ENCODE measurements at places on chromosomes 12 and 14. TPM values are rescaled to one million over a fixed set of nuclear protein-coding genes. Genes with fewer than 3 reads are reported as not detected.
A peak's percentile ranks its signal among the peaks of the same experiment; 100 is the strongest.

DNA sequence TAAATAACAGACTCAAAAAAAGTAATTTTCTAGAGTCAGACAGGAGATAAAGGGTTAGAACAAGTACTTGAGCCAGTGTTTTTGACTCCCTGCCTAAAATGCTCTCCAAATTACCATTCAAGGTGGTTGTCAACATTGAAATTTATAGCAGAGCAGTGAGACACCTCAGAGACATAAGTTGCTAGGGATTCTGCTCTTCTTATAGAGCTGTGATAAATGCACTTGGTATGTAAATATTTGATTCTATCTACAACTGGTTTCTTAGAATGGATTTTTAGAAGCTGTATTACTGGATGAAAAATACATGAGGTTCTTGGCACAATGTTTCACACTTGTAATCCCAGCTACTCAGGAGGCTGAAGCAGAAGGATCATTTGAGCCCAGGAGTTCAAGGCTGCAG is 83.9 kb upstream of the OSBPL8 start:
- DNase-seq = no peak
- H3K36me3 ChIP-seq = no peaks in the 10 kb centered on the region
- H3K4me3 ChIP-seq = no peak overlapping the region

Gene VWF
- 0.35 TPM for total RNA-seq

- no peak for DNase-seq
- no peak overlapping the region for H3K27ac ChIP-seq
- H3K36me3 ChIP-seq = peaks cover 8% of the 10 kb centered on the region
- H3K27me3 ChIP-seq = no peaks in the 10 kb centered on the region
Observed at GRCh38 chr14:105941226-105942166, 415.1 kb downstream of the TMEM121 start.

- no peaks in the 10 kb centered on the region for H3K27me3 ChIP-seq
- DNase-seq = no peak
- peaks cover 3% of the 10 kb centered on the region for H3K4me1 ChIP-seq
- peak overlapping the region; percentile 96 for H3K4me3 ChIP-seq
Observed at GRCh38 chr14:60720391-60720790, 3.8 kb downstream of the SIX4 start.

Gene PPM1H
- total RNA-seq = 22.1 TPM

DNA sequence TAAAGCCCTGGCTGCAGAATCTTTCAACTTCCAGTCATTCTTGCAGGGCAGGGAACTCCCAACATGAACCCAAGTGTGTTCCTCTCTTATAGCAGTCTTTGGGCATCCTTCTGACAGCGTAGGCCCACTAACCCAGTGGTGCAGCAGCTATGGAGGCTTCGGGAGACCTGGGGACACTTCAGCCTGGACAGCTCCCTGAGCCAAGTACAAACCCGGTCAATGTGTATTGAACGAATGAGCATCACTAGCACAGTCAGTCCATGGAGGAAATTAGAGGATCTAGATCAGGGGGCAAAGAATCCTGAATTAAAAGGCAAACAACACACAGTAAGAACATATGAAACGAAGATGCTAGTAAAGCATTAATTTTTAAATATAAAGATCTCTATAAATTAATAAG is 41.8 kb downstream of the KIAA0586 start:
- no peaks in the 10 kb centered on the region for H3K27me3 ChIP-seq
- no peaks in the 10 kb centered on the region for H3K4me1 ChIP-seq
- H3K4me3 ChIP-seq = no peak overlapping the region
- peaks cover 17% of the 10 kb centered on the region for H3K36me3 ChIP-seq
- DNase-seq = no peak

GRCh38 chr12:54579696-54580333 is 8.6 kb downstream of the PPP1R1A start:
- peaks cover 6% of the 10 kb centered on the region for H3K36me3 ChIP-seq
- no peak overlapping the region for H3K27ac ChIP-seq
- peak; percentile 95 for DNase-seq
- H3K4me3 ChIP-seq = no peak overlapping the region
- no peaks in the 10 kb centered on the region for H3K4me1 ChIP-seq
- no peaks in the 10 kb centered on the region for H3K27me3 ChIP-seq

Gene PKP2
- 18.2 TPM for total RNA-seq

Gene SLC22A17
- total RNA-seq = 34.0 TPM

DNA sequence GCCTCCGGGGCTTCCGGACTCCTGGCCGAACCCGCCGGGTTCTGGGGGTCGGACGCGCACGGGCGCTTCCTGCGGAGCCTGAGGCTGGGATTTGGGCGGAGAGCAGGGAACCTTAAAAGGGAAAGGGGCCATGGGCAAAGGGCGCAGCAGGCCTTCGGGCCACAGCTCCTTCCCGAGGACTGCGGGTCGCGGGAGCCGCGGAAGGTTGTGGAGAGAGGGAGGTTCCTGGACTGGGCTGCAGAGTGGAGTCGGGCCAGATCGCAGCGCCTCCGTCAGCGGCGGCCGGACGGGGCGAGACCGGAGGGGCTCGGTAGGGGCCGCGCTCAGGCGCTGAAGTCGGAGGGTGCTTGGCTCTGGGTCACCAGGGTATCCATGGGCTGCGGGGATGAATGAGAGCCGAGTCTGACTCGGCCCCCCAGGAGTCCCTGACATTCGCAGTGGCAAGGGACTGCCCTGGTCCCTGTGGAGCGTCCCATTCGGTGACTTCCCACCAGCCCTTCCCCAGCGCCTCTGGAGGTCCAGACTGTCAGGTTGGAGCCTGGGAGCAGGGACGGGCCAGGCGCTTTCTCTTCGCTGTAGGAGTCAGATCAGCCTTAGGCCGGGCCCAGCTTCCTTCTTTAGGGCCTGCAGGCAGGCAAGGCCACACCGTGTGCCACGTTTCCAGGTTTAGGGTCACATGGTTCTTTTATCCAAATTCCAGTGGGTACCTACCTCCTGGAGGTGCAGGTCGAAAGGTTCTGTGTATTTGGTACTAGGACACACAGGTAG is 938 bp upstream of the SLC25A29 start:
- H3K27ac ChIP-seq = no peak overlapping the region
- no peak for DNase-seq
- no peaks in the 10 kb centered on the region for H3K4me1 ChIP-seq
- H3K36me3 ChIP-seq = peaks cover 6% of the 10 kb centered on the region
- no peaks in the 10 kb centered on the region for H3K27me3 ChIP-seq

DNA sequence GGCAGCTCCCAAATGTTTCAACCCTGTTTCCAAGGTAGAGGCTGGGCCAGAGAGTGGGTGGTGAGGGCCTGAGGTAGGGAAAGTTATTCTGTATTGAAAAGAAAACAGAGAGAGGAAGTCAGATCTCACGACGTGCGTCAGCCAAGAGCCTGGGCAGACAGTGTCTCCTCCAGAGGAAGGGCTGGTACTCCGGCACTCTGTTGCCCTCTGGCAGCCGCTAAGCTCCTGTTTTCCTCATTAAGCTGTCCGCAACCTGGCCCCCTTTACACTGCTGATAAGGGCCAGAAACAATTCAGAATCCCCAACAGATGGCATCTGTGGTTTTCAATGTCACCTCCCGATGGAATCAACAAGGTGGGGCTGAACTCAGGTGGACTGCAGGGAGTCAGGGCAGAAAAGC is 26.0 kb upstream of the LTBP2 start:
- no peaks in the 10 kb centered on the region for H3K4me1 ChIP-seq
- no peak for DNase-seq
- no peaks in the 10 kb centered on the region for H3K36me3 ChIP-seq
- H3K4me3 ChIP-seq = no peak overlapping the region
- no peak overlapping the region for H3K27ac ChIP-seq

DNA sequence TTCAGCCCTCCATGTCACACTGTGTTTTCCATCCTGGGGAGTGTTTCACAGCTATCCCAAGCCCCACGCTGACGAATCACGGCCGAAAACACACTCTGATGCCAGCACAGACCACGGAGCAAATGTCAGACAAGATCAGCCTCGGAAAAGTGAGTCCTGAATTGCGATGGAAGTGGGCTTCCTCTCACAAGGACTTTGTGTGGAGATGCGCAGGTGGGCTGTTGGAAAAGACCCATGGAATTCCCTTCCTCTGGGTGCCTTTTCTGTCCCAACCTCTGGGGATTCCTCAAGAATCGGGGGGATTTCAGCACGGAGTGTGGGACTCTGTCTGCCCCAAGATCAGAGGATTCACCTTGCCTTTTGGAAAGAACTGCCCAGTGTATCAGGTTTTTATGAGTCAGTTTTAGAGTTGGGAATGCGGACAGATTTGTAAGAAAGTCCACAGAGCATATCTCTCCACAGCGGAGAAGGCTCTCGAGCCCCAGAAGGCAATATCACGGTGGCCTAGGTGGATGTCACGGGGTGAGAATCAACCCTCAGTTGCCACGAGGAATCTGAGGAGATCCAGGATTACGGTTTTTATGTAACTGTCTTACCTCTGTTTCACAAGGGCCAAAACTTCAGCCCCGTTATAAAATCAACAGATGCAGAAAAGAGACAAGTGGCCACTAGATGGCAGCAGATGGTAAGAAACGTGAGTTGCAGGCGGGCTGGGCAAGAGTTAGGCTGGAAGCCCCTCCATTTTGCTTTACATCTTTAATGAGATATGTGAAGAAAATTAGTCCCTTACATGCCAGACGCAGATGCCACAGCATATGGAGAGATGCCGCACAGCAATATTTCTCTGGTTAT is 201.9 kb downstream of the DAD1 start:
- H3K36me3 ChIP-seq = no peaks in the 10 kb centered on the region
- no peak overlapping the region for H3K27ac ChIP-seq
- no peaks in the 10 kb centered on the region for H3K4me1 ChIP-seq
- H3K4me3 ChIP-seq = no peak overlapping the region

Gene KRT73
- not detected for total RNA-seq

Gene NFATC4
- 46.4 TPM for total RNA-seq

DNA sequence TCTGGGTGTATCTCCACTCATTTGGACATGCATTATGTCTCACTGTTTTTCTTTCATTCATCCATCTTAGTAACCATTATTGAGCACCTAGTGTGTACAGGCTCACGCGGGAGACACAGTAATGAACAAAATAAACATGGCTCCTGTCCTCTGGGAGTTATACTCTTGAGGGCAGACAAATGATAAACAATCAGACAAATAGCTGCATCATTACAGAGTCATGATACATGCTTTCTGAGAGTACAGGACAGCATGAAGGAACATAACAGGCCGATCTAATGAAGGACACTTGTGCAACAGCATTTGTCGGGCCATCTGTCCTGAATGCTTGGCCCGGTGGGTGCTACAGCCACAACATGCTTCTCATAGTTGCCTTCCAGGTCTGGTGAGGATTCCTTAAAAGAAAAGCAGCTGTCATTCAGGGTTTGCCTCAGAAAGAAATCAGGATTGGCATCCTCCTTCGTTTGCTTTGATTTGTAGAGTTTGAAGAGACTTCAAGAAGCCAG is 77.2 kb upstream of the EGLN3 start:
- no peak overlapping the region for H3K4me3 ChIP-seq
- no peak for DNase-seq
- peaks cover 3% of the 10 kb centered on the region for H3K36me3 ChIP-seq
- peaks cover 3% of the 10 kb centered on the region for H3K4me1 ChIP-seq
- no peaks in the 10 kb centered on the region for H3K27me3 ChIP-seq

- no peak for DNase-seq
- H3K27ac ChIP-seq = no peak overlapping the region
- H3K27me3 ChIP-seq = no peaks in the 10 kb centered on the region
- H3K4me1 ChIP-seq = no peaks in the 10 kb centered on the region
- no peaks in the 10 kb centered on the region for H3K36me3 ChIP-seq
Observed at GRCh38 chr14:49052521-49052920, 533.7 kb downstream of the RPS29 start.

GRCh38 chr14:58607131-58607951 is 30.4 kb upstream of the DACT1 start:
- DNase-seq = no peak
- no peak overlapping the region for H3K27ac ChIP-seq
- H3K36me3 ChIP-seq = no peaks in the 10 kb centered on the region
- H3K4me3 ChIP-seq = no peak overlapping the region
- no peaks in the 10 kb centered on the region for H3K27me3 ChIP-seq

GRCh38 chr12:86683568-86684304 is 427.5 kb upstream of the MGAT4C start:
- H3K27me3 ChIP-seq = no peaks in the 10 kb centered on the region
- no peak overlapping the region for H3K27ac ChIP-seq
- no peaks in the 10 kb centered on the region for H3K4me1 ChIP-seq
- H3K36me3 ChIP-seq = peaks cover 7% of the 10 kb centered on the region
- no peak for DNase-seq

Measured in H9 (cell line).